ENCODE measurements at places on chromosomes 3 and 15. TPM values are rescaled to one million over a fixed set of nuclear protein-coding genes. Genes with fewer than 3 reads are reported as not detected.

The CDC25A gene
- 0.58 TPM for total RNA-seq

The EPHB3 gene
- total RNA-seq: 15.2 TPM

The CLEC3B gene
- 105 TPM for total RNA-seq

The CELSR3 gene
- 1.5 TPM for total RNA-seq

DNA sequence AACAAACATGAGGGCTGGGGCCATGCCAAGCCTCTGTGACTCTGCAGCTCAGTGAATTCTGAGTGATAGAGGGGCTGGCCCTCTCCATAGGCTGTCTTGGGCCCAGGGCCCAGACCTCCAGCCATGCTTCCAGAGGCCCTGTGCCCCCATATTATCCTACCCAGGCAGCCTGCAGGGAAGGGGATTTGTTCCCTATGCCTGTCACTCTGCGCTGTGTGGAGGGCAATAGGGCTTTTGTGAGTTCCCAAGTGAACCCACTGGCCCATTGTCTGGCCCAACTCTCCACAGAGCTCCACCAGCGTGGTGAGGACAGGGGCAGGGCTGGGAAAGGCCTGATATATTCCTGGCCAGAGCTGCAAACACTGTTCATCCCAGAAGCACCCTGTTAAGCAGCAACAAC, 113.2 kb downstream of the EPHB1 start:
- peak; percentile 15 for DNase-seq

DNA sequence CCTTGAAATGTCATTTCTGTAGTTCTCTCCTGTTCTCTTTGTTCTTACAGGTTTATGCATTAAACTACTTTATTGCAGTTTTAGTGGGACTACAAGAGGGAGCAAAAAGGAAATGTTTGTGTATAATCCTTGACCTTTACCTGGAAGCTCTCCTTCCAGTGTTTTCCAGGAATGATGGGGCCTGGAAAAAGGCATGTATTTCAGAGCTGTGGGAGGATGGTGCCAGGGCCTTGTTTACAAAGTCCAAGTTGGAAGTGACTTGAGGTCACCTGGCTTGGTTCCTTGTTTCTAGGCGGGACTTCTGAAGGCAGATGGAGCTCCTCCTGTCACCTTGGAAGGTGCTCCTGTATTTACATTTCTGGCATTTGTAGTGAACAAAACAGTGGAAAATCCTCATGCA, 15.1 kb downstream of the ACVR2B start:
- no peak for DNase-seq

The CACNA1D gene
- total RNA-seq: 13.0 TPM

DNA sequence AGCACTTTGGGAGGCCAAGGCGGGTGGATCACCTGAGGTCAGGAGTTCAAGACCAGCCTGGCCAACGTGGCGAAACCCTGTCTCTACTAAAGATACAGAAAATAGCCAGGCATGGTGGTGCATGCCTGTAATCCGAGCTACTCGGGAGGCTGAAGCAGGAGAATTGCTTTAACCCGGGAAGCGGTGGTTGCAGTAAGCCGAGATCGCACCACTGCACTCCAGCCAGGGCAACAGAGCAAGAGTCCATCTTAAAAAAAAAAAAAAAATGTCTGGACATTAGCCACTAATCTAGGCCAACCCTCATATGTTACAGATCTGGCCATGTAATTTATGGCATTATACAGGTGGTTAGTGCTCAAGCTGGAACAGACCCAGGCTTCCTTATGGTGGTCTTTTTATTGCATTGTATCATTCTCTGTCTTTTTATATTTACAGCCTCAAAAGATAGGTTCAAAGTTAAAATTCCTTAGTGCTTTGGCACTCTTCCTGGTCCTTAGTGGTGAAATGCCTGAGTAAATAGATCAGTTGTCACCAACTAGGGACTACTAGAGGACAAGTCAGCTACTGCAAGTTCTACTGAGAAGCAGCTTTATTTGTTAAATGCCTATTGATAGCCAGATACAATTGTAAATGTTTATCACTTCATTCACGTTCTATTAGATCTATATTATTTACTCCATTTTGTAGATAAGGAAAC, 16.0 kb downstream of the STARD9 start:
- DNase-seq: no peak

The NANOGP8 gene
- 0.98 TPM for total RNA-seq

GRCh38 chr3:13517253-13517977, 31.5 kb upstream of the FBLN2 start:
- no peak for DNase-seq

DNA sequence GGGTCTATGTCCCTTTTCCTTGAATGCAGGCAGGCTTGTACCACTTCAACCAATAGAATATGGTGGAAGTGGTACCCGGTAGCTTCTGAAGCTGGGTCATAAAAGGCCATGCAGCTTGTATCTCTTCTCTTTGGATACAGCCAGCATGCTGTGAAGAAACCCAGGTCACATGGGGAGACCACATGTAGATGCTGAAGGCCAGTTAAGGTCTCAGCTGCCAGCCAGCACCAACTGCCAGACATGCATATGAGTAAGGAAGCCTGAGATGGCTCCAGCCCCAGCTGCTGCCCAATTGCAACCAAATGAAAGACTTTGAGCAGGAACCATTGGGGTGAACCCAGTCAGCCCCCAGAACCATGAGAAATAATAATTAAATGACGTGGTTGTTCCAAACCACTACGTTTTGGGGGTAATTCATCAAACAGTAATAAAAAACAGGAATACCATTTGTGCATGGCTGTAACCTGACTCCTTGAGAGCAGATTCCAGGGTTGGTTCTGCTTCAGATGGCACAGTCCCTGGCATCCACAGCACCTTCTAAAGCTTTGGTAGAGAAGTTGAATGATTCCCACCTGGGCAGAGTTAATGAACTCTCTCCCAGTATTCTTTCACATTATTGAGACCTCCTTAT, 3.8 kb downstream of the RBP2 start:
- DNase-seq: no peak

DNA sequence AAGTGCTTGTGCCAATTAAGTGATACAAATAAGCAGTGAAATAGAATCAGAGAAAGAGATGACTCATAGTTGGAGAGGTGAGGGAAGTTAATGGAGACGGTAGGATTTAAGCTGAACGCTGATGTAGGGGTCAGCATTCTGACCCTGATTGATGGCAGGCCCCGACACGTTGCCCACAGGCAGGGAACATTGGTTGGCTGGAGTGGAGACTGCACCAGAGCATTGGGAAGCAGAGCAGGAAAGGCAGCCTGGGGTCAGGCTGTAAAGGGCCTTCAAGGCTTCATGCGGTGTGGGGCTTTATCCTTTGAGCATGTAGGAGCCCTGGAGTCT, 68.6 kb downstream of the DCUN1D1 start:
- DNase-seq: no peak
